ENCODE measurements at places on chromosomes 1 and 21.

DNA sequence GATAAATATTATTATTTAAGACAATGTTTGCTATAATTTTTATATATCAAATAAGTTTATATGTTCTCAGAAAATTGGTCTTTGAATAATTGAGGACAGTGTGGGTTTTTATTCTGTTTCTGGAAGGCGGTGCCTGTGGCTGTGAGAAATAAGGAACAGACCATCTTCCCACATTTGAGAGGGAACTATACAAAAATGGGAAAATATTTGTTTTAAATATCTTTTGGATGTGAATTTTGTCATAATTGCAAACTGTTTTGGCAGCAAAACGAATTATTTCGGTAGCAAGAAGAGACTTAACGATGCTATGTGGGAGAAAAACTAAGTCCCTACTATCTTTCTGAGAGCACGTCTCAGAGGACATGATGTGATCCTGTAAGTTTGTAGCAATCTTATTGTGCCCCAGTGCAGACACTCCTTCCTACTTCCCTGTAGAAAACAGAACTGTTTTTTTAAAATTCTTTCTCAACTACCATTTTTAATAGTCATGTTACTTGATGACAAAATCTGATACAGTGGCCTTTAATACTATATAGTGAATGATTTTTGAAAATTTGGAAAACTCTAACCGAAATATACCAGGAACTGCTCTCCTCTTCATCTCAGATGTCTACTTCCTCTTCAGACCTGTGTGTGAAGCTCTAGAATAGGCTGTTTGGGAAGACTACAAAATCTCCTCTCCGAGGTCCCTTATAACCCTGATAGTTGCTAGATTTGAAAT is 25.4 kb downstream of the PTPRC start:
- DNase-seq, result no peak

- DNase-seq, result no peak
These were observed 1.3 kb downstream of the POGK start for GRCh38 chr1:166840309-166841274.

DNA sequence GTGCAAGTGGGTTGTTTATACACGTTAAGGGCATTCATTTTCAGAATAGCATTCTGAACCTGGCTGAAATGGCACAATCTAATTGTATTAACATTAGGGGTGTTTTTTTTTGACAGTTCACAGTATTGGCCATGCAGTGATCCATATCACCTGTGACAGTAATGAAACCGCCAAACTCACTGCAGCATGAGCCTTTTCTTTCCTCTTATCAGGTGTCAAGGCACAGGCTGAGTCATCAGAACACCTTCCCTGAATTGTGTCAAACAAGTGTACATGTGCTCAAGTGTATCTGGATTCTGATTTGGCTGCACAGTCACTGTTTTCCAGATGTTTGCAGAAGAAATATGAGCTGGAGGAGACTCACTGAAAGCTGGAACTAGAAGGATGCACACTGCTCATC is 47.7 kb upstream of the C8B start:
- DNase-seq, result no peak

DNA sequence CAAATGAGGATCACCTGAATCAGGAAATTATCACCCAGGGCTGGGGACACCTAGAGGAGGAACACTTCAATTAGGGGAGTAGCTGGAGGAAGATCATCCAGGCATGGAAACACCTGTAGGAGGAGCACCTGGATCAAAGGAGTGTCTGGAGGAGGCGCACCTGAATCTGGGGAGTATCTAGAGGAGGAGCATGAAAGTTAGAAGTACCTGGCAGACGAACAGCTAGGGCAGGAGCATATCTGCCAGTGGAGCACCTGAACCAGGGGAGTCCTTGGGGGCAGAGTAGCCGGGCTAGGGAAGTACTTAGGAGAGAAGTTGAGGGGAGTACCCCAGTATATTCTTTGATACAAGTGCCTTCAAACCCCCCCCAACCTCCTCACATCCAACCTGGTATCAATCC is 1.3 kb downstream of the C1orf210 start:
- DNase-seq, result no peak

DNA sequence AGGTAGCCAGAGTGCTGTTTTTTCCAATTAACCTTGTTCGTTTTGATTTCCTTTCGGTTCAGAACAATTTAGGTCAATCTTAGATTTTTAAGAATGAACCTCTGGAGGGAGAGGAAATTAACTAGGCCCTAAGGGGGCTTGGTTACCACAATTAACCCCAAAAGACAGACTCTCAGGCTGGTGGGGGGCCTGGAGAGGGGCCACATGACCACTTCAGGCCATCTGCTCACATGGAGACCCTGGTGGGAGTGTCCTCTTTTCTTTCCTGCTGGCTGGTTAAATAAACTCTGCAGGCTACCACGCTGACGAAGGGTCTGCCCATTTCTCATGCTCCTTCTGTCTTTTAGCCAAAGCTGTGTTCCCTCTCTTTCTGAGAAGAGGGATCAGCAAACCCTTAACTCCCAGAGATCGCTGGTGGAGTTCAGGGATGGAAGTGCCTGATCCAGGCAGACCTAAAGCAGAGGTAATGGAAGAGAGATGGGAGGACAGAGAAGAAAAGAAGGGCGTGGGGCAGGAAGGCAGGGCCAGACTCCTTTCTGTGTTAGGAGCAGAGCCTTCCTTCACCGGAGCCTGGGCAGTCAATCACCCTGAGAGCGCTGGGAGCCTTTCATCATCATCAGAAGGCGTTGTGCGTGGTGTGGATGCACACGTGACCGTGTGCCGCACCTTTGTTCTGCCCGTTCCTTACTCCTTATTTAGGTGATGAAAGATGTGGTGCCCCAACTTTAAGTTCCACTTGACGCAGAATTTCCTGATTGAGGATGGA is 58.5 kb downstream of the KIF26B start:
- DNase-seq, result no peak

DNA sequence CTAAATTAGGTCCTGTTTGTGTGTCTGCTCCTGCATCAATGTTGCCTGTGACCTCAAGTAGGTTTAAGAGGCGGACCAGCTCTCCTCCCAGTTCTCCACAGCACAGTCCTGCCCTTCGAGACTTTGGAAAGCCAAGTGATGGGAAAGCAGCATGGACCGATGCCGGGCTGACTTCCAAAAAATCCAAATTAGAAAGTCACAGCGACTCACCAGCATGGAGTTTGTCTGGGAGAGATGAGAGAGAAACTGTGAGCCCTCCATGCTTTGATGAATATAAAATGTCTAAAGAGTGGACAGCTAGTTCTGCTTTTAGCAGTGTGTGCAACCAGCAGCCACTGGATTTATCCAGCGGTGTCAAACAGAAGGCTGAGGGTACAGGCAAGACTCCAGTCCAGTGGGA is 79.9 kb downstream of the PRDM2 start:
- DNase-seq, result peak; percentile 10

DNA sequence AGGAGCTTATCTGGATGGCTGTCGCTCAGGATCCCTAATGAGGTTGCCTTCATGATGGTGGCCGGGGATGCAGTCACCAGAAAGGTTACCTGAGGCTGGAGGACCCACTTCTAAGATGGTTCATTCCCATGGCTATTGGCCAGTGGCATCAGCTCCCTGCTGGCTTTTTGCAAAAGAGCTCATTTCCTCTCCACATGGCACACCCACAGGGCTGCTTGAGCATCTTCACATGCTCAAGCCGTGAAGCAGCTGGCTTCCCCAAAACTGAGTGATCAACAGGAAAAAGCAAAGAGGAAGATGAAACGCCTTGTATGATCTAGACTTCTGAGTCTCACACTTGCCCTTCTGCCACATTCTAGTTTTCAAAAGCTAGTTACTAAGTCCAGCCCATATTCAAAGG is 124.6 kb upstream of the CXADR start:
- no peak for DNase-seq

DNA sequence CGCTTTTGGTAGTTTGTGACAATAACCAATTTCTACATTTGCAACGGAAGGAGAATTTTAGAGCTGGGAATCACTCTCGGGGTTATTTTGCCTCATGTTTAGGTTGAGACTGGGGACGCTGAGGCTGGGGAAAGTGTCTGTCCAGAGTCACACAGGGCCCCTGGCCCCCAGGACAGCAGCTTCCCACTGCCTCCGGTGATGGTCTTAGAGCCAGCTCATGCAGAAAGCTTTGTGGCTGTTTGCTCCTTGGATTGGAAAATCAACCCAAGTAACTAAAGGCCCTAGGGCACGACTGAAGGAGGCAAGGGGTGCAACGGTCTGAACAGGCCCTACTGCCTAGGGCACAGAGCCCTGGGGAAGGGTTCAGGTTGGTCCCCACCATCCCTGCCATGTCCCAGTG is 72.0 kb downstream of the NID1 start:
- DNase-seq, result no peak

DNA sequence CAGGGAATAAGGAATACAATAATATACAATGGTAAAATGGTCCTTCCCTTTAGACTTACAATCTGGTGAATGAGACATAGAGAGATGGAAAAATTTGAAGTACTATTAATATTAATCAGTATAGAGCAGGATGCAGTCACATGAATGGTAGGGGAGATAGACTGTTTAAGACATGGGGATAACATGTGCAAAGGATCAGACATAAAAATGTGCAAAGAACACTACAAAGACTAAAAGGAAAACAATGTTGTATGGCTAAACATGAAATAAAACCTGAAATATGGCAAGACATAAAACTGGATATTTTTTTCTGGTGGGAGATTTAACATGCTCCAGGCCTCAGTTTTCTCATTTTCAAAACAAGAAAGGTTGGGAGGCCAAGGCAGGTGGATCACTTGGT is 182.4 kb upstream of the DPT start:
- no peak for DNase-seq

DNA sequence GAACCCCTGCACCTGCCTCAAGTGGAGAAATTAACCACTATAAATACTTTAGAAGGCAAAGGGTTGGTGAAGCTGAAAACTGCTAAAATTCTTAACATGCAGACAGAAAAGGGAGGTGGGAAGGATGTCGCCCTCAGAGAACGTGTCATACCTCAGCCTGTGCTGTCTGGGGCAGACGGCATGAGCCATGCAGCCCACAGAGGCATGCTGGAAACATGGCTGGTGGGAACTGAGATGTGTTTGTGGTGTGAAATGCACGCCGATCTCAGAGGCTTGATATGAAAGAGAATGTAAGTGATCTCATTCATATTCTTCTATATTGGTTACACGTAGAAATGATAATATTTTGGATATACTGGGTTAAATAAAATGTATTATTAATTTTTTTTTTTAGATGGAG is 16.3 kb downstream of the AGPAT3 start:
- no peak for DNase-seq

GRCh38 chr1:232687728-232688127 is 57.8 kb upstream of the SIPA1L2 start:
- no peak for DNase-seq

DNA sequence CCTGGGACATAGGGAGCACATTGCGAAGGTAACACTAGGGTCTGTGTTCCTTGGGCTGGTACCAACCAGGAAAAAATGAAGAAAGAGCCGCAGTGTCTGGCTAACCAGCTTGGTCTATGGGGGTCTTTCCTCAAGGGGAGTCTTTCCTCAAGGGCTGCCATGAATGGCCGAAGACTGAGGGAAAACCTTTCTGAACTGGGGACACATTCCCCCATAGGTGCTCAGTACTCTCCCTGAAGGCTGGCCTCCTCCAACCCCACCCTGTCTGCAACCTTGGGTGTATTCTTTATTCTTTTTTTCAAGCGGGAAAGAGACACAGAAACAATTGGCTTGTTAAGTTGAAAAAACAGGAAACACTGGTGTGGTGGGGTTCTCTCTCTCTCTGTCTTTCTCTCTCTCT is 200.5 kb downstream of the BACH1 start:
- no peak for DNase-seq

GRCh38 chr1:213327017-213327667 is 276.1 kb downstream of the RPS6KC1 start:
- DNase-seq, result peak; percentile 74

DNA sequence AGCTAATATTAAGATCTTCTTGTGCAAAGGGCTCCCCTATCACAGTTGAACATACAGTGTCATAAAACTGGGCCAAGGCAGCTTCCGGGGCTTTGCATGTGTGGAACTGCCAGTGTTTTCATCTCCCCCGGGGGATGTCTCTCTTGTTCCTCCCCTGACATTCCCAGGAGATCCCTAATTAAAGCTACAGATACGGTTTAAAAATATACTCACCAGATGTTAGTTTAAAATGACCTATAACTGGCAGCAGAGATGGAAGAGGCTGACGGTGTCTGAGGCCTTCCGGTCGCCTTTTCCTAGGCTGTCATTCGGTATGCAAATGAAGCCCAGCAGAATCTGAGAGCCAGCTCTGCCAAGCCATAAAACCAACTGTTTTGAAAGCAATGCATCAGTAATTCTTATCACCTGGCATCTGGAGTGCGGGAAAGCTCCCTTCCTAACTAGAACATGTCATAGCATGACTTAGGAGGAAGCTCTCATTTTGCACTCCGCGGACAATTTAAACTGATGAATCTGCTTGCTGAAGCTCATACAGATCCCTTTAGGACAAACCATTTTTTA is 436.5 kb upstream of the VAMP3 start:
- DNase-seq, result peak; percentile 13

- DNase-seq, result no peak
These were observed 27.9 kb downstream of the SLC45A1 start for GRCh38 chr1:8345621-8346415.

DNA sequence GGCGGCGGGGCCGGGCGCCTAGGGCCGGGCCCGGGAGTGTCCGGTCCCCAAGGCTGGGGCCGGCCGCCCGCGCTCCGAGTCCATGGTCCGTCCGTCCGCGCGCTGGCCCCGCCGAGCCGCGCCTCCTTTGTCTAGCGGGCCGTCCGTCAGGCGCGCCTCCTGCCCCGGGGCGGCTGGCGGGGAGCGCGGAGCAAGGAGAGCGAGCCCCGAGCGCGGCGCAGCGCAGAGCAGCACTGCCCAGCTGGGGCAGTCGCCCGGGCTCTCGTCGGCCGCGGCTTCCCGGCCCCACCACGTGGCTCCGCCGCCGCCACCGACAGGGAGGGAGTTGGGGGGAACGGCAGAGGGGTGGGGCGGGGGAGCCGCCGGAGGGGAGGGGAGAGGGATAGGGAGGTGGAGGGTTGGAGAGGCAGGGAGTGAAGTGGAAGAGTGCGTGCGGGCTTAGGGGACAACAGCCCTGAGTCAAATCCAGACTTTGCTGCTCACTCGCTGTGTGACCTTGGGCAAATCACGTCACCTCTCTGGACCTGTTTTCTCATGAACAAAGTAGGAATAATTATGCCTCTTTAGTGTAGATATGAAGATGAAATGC is at the start of gene NKAIN1:
NKAIN1 (minus strand) TSS at position 235 of the 589 bp plus-strand sequence. CDS start 340 bp downstream, outside the sequence.
- DNase-seq, result peak; percentile 49

DNA sequence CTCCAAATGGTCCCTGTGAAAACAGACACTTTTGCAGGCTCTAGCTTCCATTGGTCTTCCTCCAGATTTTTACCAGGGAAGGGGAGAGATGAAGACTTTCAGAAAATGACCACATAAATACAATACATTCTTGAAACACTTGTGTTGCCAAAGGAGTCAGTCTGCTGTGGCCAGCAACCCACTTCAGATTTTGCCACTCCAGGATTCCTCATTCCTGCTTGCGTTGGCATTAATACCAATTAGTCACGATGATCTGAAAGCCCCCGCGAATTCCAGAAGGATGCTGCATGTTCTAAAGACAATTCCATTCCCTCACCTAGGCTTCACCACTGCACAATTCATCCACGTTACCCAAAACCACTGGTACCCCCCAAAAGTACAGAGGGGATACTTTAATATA is 7.9 kb upstream of the BACE2 start:
- DNase-seq, result no peak

GRCh38 chr21:43826623-43826974 is 37.2 kb downstream of the RRP1 start:
- DNase-seq, result no peak

All from ELR (cell line).